ENCODE measurements at places on chromosomes 16 and 17.
A peak's percentile ranks its signal among the peaks of the same experiment; 100 is the strongest.

- DNase-seq, result peak; percentile 96
Observed at GRCh38 chr17:72976971-72977770, 115.3 kb downstream of the SLC39A11 start.

DNA sequence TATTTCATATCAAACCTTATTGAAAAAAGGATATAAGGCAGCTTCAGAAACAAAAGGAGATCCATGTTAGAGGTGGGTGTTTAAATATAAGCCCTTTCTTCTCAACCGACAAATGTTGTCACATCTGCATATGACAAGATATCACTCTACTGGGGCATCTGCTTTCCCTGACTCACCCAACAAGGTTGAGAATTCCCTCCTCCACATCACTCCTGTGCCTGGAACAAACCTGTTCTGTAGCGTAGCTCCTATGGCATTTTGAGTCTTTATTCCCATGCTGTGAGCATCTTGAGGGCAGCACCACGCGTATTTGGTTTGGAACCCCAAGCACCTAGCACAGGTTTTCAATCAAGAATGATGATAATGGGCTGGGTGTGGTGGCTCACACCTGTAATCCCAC lies 59.4 kb upstream of the ZFHX3 start:
- DNase-seq, result no peak

DNA sequence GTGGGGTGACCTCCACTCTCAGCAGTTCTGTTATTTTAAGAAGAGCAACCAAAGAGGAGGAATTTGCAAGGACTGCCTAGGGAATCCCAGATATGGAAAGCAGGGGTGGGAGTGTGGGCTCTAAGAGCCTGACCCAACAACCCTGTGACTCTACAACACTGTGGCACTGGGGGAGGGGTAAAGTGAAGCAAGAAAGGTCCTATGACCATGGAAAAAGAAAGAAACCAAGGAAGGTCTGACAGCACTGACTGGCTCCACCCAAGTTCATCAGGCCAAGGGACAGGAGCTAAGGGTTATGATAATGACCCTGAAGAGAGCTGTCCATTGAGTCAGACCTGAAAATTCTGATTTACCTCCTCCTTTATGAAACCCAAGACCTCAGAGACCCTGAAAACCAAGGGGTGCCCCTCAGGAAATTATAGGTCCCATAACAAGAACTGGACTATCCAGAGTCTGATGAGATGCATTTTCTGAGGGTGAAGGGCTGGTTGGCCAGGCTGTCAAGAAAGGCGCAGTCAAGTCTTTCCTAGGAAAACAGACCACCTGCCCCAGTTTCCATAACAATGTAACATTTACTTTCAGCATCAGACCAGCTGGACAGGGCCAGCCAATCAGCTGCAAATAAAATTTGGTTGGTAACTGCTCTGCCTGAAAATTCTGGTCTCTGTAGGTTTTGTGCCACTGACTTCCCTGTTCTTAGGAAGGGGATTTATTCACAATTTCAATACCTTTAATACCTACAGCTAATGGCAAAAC lies 53.8 kb upstream of the MTMR4 start:
- DNase-seq, result no peak

GRCh38 chr17:39963829-39964228 lies 1.0 kb downstream of the GSDMA start:
- no peak for DNase-seq

DNA sequence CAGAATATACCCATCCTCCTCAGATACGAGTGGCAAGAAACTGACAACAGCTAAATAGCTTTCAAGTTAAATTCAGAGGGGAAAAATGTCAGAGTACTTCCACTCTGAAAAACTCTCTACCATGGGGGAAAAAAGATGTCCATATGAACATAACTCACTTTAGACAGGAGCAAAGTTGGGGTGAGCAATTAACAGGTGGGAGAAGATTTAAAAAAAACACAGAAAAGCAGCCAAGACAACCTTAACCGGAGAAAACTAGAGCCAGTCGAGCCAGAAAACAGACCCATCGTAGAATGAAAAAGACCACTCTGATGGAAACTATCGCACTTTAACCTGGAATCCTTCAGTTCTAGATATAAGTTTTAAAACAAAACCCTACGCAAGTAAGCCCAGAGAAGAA lies 833 bp downstream of the TERF2 start:
- DNase-seq, result no peak

- peak; percentile 99 for DNase-seq
Observed at GRCh38 chr16:27242868-27243590, 25.5 kb downstream of the NSMCE1 start.

DNA sequence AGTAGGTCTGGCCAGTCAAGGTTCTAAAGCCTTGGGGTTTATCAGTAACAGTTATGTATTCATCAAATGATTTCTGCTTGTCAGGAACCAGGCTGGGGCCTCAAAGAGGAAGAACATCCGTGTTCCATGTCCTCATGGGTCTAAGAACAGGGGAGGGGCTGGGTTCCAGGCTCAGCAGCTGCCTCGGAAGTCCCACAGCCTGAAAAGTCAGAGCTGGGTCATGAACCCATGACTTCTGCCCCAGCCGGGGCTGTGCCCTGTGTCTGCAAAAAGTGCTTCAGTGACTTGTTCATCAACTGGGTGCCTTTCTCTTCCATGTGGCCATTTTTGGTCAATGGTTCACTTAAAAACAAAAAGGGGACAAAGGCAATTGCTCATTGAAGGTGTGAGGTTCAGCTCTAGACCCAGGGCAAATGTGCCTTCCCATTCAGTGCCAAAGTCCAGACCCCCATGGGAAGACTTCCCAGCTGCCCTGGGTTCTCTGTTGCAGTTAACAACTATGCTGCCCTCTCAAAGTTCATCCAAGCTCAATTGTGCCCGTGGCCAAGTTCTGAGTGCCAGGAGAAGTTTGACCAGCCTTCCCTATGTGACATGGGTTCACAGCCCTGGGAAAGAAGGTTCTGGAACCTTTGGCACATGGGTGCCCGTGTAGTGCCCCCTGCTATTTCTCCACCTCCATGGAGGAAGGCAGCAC lies 18.5 kb downstream of the TBKBP1 start:
- no peak for DNase-seq

- DNase-seq, result peak; percentile 98
Observed at GRCh38 chr16:89395150-89396142, 94.9 kb downstream of the ANKRD11 start.

DNA sequence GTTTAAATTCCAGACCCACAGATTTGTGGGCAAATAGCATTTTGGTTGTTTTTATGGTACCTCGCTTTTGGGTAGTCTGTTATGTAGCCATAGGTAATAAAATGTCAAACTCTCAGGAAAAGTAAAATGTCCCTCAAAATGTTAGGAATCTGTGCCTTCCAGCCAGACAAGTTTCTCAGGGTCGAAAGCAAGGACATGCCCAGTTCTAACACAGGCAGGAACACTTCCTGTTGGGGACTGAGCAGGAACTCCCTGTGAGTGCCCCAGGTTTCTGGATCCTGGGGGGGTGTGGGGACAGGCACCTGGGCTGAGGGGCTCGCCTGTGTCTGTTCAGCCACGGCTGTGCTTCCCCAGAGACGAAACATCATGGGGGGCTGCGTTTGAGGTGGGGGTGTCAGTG lies 62.3 kb downstream of the GNA13 start:
- DNase-seq, result no peak
